ENCODE measurements at places on chromosomes 5 and 9.

- H3K4me3 ChIP-seq = no peak overlapping the region
- DNase-seq = no peak
- peaks cover 29% of the 10 kb centered on the region for H3K4me1 ChIP-seq
- H3K27ac ChIP-seq = no peak overlapping the region
Measured at GRCh38 chr5:168583742-168584482, 4.7 kb upstream of the PANK3 start.

- H3K27me3 ChIP-seq = peaks cover 22% of the 10 kb centered on the region
- H3K27ac ChIP-seq = no peak overlapping the region
- H3K36me3 ChIP-seq = no peaks in the 10 kb centered on the region
- no peak overlapping the region for H3K4me3 ChIP-seq
- H3K4me1 ChIP-seq = peaks cover 42% of the 10 kb centered on the region
Measured at GRCh38 chr9:134179918-134180785, 15.8 kb upstream of the RNU6ATAC start.

DNA sequence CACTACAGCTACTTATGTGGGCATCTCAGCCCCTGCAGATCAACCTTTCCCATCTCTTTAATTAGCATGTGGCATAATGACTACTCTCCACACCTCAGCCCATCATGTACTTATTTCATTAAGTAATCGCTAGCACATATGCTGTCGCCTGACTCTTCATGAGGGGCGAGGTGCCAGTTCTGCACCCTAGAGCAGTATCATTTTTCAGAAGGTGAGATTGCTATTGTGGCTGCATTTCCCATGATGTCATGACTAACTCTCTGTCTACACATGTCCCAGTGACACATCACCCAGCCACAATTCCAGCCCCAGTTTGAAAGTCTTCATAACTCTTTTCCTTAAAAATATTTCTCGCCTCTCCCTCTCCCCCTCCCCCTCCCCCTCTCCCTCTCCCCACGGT is 7.6 kb upstream of the F2RL1 start:
- H3K4me1 ChIP-seq = peaks cover 24% of the 10 kb centered on the region
- no peak overlapping the region for H3K4me3 ChIP-seq
- DNase-seq = no peak
- no peak overlapping the region for H3K27ac ChIP-seq
- peaks cover 15% of the 10 kb centered on the region for H3K27me3 ChIP-seq
- H3K36me3 ChIP-seq = peaks cover 8% of the 10 kb centered on the region

- DNase-seq = no peak
- H3K36me3 ChIP-seq = peaks cover 60% of the 10 kb centered on the region
- no peaks in the 10 kb centered on the region for H3K27me3 ChIP-seq
- peaks cover 6% of the 10 kb centered on the region for H3K4me1 ChIP-seq
- H3K4me3 ChIP-seq = no peak overlapping the region
Measured at GRCh38 chr9:5671711-5672353, 42.9 kb downstream of the RIC1 start.

DNA sequence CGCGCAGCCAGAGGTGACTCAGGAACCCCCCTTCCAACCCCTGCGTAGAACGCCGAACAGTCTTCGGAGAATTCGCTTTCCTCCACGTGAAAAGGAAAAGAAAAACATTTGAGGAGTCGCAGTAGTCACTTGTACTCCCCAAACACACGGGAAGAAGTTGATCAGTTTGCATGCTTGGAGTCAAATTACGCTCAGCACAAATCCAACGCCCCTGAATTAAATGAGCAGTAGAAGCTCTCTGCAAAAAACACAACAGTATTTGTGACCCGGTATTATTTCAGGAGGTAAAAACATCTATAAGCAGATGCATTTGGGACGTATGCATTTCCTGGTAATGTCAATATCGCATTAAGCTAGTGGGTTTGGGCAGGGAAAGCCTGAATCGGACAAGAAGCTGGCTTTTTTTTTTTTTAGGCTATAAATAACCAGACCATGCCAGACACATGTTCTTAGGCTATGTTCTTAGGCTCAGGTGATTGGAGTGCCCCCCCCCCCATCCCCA is 854 bp upstream of the ARL15 start:
- peak overlapping the region; percentile 98 for H3K27ac ChIP-seq
- peaks cover 17% of the 10 kb centered on the region for H3K27me3 ChIP-seq
- H3K36me3 ChIP-seq = no peaks in the 10 kb centered on the region
- no peak for DNase-seq
- peak overlapping the region; percentile 94 for H3K4me3 ChIP-seq
- peaks cover 41% of the 10 kb centered on the region for H3K4me1 ChIP-seq
